ENCODE measurements at places on chromosomes 7 and 10. TPM values are rescaled to one million over a fixed set of nuclear protein-coding genes. Genes with fewer than 3 reads are reported as not detected.

GIMAP7 gene
- not detected for total RNA-seq

PLEKHS1 gene
- total RNA-seq: 4.9 TPM

ELOVL3 gene
- total RNA-seq: 0.88 TPM

CLCN1 gene
- not detected for total RNA-seq

Measured in PC-9 (cell line).